ENCODE measurements at places on chromosomes 1 and 21.

DNA sequence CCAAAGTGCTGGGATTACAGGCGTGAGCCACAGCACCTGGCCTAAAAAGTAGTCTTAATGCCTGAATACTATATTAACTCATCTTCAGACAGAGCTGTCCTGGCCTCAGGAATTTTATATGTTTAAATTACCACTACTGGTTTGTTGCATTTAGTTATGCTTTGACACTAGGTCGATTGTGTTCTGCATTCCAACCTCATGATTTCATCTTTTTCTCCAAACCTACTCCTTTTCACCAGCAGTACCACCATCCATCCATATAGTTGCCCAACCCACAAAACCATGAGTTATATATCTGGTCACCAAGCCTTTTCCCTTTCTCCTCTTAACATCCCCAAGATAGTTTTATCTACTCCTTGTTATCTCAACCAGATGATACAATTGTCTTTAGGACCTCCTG lies 22.6 kb downstream of the FMO5 start:
- no peak for DNase-seq

GRCh38 chr1:54803761-54804470 lies 2.8 kb upstream of the TTC22 start:
- DNase-seq, result no peak

- no peak for DNase-seq
Observed at GRCh38 chr1:11456965-11457364, 22.0 kb upstream of the DISP3 start.

DNA sequence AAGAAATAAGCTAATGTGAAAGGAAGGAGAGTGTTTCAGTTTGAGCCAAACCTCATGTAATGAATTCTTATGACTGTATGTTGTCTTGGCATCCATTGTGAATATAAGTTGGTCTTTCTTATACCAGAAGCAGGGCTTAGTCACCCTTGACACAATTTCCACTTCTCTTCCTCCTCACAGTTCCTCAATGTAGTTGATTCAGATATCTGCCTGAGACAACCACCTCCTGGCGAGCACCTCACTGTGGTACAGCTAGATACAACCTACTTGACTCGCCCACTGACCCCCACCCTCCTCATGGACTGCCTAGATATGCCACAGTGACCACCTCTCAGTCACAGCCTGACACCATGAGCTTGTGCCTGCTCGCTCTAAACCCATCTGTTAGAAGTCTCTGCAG lies 45.6 kb downstream of the KYAT3 start:
- no peak for DNase-seq

DNA sequence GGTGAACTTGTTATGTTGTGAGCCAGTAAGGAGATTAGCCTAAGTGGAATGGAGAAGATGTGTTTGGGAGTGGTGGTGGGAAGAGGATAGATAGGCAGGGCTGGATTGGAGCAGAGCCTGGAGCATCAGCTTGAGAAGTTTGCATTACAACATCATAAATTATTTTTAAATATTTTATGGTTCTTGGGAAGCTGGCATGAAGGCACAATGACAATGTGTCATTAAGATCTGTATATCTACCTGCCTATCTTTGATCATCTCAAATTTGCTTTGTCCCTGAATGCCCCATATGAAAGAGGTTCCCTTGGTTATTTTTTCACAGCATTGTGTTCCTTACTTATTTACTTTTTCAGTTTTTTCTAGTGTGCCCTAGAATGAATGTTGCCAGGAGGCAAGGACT lies 32.3 kb downstream of the HRNR start:
- DNase-seq, result no peak

- no peak for DNase-seq
Observed at GRCh38 chr1:38498686-38499085, 360.9 kb downstream of the RRAGC start.

DNA sequence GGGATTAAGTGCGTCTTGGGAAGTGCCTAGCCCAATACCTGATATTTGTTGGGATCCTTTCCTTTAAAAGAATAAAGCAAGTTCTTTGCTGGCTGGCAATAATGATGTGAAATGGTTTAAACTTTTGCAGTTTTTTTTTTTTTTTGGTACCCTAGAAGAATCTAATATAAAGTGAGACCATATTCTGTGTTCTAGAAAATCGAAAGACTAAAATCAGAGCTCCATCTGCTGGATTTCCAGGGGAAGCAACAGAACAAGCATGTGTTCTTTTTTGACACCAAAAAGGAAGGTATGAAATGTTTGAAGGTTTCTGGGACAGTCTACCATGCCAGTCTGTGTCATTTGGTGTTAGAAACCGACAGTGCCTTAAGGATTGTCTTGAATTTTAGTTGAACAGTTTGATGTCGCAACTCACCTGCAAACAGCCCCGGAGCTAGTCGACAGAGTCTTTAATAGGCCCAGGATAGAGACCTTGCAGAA lies 6.4 kb downstream of the UTP11 start:
- no peak for DNase-seq

DNA sequence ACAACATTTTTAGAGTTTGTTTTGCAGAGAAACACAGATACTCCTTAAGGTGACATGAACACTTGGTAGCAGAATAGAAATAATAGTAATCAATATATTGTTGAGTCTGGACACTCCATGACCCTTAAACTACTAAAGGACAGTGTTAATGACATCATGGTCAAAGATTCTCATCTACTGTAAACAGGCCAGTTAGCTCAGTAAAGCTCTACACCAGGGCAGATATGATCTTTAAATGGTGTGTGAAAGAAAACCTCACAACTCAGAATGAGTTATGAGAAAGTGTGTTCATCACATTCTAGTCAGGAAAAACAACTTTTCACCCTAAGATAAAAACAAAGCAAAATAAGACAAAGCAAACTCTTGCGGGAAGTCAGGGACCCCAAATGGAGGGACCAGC lies 58.1 kb upstream of the ADAMTS5 start:
- DNase-seq, result no peak

GRCh38 chr21:34345091-34345871 lies 18.5 kb upstream of the KCNE2 start:
- DNase-seq, result no peak

- DNase-seq, result no peak
Observed at GRCh38 chr1:85465099-85465785, at the start of gene DDAH1. Gene DDAH1 (minus strand): TSS chr1:85465159. CDS start chr1:85465045, 114 bp downstream.

DNA sequence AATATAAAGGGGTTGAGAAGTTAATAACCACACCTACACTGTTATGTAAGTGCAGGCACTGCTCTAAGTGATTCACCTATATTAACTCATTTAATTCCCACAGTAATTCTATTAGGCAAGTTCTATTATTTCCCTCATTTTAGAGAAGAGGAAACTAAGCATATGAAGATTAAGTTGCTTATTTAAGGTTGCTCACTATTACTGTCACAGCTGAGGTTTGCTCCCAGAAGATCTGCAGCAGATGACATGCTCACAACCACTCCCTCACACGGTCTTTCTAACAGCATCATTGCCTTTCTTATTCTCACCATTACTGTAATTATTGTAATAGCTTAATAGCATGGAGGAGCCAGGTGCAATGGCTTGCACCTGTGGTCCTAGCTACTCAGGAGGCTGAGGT lies 196.4 kb upstream of the GREM2 start:
- no peak for DNase-seq

DNA sequence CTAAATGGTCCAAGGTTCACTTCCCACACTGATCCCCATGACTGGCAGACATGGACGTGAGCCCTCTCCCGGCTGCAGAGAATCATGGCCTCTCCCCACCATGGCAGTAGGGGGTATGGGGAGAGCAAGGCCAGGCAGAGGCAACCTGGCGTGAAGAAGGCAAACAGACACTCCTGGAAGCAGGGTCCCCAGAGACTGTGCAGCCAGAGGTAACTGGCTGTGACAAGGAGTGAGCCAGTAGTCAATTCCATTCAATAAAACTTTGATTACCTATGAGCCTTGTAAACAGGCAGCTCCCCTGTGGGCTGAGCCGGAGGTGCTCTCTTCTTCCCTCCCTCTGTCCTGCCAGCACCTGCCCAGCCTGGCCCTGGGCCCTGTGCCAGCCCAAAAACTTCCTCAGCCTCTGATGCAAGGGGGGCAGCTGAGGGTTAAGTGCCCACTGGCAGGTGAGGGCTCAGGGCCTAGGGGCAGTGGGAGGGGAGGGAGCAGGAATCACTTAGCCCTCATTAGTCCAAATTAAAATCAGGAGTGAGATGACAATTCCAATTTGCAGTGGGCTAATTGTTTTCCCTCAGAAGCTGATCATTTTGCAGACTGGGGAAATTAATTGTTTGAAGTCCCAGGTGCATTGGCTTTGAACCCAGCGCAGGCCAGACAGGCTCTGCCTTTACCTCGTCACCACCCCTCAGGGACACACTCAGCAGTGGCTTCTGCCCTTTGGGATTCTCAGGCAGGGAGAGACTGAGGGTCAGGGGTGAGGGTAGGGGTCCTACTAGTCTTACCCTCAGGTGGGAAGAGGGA lies 35.6 kb downstream of the LRRN2 start:
- no peak for DNase-seq

DNA sequence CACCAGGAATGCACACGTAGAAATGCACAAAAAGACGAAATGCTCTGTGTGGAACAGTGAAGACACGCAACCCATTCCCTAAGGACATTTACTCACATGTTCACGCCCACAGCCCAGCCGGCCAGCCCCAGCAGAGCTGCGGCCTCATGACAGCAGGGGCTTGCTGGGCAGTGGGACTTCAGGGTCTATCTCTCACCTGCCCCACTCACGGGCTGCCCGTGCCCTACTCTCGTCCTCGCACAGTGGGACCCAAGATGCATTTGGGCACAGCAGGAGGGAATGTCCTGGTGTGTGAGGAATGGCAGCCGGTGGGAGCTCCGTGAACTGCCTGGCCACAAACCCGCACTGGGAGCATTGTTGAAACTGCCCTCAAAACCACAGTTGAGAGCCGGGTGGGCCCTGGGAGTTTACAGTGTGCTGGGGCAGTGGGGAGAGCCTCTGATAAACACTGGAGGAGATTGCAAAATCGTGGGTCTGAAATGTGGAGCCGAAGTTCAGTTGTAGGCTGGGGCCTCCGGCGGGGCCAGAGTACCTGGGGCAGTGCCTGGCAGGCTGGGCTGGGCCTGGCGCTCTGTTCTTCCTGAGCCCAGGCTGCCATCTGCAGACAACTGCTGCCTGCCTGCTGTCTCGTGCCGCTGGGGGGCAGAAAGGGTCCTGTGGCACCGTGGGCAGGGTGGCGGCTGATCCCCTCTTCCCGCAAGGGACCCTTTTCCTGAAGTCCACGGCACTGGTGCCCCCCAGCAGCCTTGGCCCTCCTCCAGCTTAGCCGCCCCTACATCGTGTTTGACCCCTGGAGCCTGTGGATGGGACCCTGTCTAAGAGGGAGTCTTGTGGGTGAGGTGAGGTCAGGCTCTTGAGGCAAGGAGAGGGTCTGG lies 20.7 kb upstream of the POFUT2 start:
- DNase-seq, result no peak

GRCh38 chr1:32549616-32550015 lies 10.4 kb downstream of the ZBTB8A start:
- DNase-seq, result no peak

GRCh38 chr1:162327144-162327787 lies 49.4 kb downstream of the SPATA46 start:
- DNase-seq, result no peak

DNA sequence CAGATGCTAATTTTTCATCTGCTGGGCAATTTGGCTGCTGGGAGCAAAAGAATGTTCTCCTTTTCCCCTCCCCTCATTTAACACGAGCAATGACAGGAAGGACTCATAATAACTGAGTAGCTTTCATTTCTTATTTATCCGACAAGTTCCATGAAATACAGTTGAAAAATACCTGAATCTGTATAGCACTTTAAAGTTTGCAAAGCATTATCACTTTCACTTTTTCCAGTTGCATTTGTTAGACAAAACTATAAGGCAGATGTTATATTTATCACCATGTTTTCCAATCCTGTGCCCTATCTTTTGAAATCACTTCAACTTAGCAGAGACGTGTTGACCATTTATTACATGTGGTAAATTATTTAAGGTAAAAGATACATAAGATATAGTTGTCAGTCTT lies 350.6 kb upstream of the SGIP1 start:
- DNase-seq, result no peak

GRCh38 chr1:77039739-77040138 lies 172.5 kb downstream of the ST6GALNAC5 start:
- DNase-seq, result no peak

DNA sequence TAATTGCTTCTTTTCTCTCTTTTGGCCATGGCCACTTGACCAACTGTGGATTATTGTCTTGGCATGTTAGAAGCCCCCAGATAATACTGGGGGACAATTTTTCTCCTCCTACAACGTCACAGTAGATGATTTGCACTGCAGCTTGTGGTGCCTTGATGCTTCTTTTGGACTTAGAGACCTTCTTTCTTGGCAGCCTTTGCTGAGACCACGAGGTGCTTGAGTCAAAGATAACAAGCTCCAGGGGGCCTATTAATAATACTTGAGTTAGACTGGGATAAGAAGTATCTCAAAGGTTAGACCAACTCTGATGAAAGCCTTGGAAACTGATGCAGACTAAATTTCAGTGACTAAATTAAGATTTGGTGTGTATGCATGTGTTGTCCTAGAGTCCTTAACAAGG lies 3.2 kb downstream of the PPP1R12B start:
- no peak for DNase-seq

- no peak for DNase-seq
Observed at GRCh38 chr1:174197088-174197487, 37.8 kb downstream of the RABGAP1L start.

DNA sequence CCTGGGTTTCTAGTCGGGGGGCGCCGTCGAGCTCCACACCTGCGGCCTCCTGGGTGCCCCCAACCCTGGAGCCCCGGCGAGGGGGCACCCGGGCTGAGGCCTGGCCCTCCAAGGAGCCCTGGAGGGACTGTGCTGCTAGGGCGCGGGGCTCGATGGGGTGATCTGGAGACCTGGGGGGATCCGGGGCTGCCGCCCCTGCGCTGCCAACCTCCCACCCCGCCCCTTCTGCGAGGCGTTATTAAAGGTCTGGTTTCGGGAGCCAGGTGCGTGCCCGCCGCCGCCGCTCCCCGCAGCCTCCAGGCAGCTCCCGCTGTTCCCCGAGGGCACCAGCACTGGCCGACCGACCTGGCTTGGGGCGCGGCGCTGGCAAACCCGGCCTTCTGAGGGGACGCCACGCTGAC lies 746 bp upstream of the POFUT2 start:
- DNase-seq, result no peak

- no peak for DNase-seq
Observed at GRCh38 chr21:25094695-25095094, 512.6 kb downstream of the MRPL39 start.

- DNase-seq, result peak; percentile 30
Observed at GRCh38 chr1:21022279-21023040, 154.2 kb downstream of the EIF4G3 start.

GRCh38 chr1:115949156-115949555 lies 27.2 kb upstream of the SLC22A15 start:
- no peak for DNase-seq
